ENCODE measurements at places on chromosomes 3 and 15. TPM values are rescaled to one million over a fixed set of nuclear protein-coding genes. Genes with fewer than 3 reads are reported as not detected.

ZFYVE19 gene
- 29.6 TPM for polyA plus RNA-seq

TFRC gene
- polyA plus RNA-seq, result 53.6 TPM

FES gene
- 9.4 TPM for polyA plus RNA-seq

CHST2 gene
- polyA plus RNA-seq, result 28.4 TPM

TMC3 gene
- polyA plus RNA-seq, result 0.29 TPM

CADM2 gene
- polyA plus RNA-seq, result 0.27 TPM

CYP1A2 gene
- polyA plus RNA-seq, result 0.12 TPM

AVEN gene
- polyA plus RNA-seq, result 15.0 TPM

CYP1A1 gene
- polyA plus RNA-seq, result not detected

SYNPR gene
- polyA plus RNA-seq, result 0.06 TPM

PPM1M gene
- polyA plus RNA-seq, result 33.8 TPM

PTPN23 gene
- polyA plus RNA-seq, result 29.7 TPM

TLR9 gene
- 0.23 TPM for polyA plus RNA-seq

CHRFAM7A gene
- 2.8 TPM for polyA plus RNA-seq

COMMD2 gene
- polyA plus RNA-seq, result 54.3 TPM

CTDSPL gene
- 103 TPM for polyA plus RNA-seq

LRRIQ4 gene
- 0.10 TPM for polyA plus RNA-seq

C3orf85 gene
- polyA plus RNA-seq, result 17.5 TPM

MORC1 gene
- polyA plus RNA-seq, result 0.83 TPM

GPR171 gene
- 0.48 TPM for polyA plus RNA-seq

PLA2G4F gene
- polyA plus RNA-seq, result 36.7 TPM

SLC28A2 gene
- 0.41 TPM for polyA plus RNA-seq

KBTBD13 gene
- polyA plus RNA-seq, result not detected

SLC25A20 gene
- 18.1 TPM for polyA plus RNA-seq

CALML4 gene
- polyA plus RNA-seq, result 35.3 TPM

LDHAL6B gene
- not detected for polyA plus RNA-seq

ARL8B gene
- 74.0 TPM for polyA plus RNA-seq

CPOX gene
- 23.7 TPM for polyA plus RNA-seq

SPATA12 gene
- not detected for polyA plus RNA-seq

Measured in left renal pelvis (tissue), 4 donors.